ENCODE measurements at places on chromosomes 7 and 10. TPM values are rescaled to one million over a fixed set of nuclear protein-coding genes. Genes with fewer than 3 reads are reported as not detected.

The TSPAN12 gene
- total RNA-seq: 2.0 TPM

The SORCS1 gene
- total RNA-seq: not detected

The PDGFA gene
- 5.0 TPM for total RNA-seq

The SEMA4G gene
- 1.6 TPM for total RNA-seq

The VAX1 gene
- not detected for total RNA-seq

The PHKG1 gene
- 1.0 TPM for total RNA-seq
